ENCODE measurements at places on chromosomes 5 and 9. TPM values are rescaled to one million over a fixed set of nuclear protein-coding genes. Genes with fewer than 3 reads are reported as not detected.

The FAXDC2 gene
- polyA plus RNA-seq: 15.2 TPM

The RGS7BP gene
- 12.0 TPM for polyA plus RNA-seq

The SHISAL2B gene
- 0.62 TPM for polyA plus RNA-seq

The PRDM9 gene
- 0.19 TPM for polyA plus RNA-seq

GRCh38 chr9:20518737-20519136 is 103.6 kb downstream of the MLLT3 start:
- no peak for DNase-seq

GRCh38 chr5:98933445-98934072 is 4.8 kb upstream of the CHD1 start:
- peak; percentile 22 for DNase-seq

GRCh38 chr5:135871268-135871915 is 24.2 kb downstream of the IL9 start:
- no peak for DNase-seq

DNA sequence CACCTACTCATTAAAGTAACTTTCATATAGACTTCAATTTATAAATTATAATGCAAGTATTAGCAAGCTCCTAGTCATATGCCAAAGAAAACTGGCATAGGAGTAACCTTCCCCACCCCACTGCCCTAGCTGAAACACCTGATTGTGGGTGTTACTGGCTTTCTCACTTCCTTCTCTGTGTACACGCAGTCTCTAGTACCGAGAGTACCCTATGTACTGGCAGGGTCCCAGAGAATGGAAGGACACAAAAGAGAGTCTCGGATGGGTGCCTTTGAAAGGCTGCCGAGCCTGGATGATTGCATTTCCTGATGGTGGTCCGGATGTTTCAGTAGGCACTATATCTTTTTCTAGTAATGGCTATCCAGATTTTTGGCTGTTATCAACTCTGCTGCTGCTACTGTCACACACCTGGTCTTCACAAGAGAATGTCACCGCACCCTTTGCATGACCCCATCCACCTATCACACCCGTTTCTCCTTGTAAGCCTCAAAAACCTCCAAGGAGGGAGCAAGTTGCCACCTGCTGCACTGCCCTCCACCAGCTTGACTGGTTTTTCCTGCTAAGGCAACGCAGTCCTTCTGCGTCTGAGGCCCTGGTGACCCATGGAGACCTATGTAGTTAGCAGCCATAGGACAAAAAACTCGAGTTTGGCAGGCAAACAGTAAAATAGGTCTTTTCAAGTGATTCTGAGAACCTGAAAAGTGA is 53.8 kb upstream of the CLINT1 start:
- DNase-seq: peak; percentile 7

The ROR2 gene
- 3.3 TPM for polyA plus RNA-seq

The TMEM171 gene
- 0.99 TPM for polyA plus RNA-seq

DNA sequence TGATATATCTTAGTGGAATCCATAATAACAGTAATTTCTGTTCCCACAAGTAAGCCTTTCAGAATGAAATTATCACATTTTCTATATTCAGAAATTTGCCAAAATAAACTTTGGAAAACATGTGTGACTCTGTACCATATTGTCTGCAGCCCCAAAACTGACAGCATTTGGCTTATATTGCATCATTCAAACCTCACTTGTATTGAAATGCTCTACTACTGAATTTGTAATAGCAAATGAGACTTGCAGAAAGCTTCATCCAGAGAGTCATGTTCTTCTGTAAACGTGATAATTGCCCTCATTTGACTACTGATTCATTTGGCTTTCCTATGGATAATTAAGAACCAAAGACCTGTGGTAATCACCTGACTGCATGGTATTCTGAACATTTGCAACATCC is 1249.5 kb upstream of the CDH18 start:
- DNase-seq: no peak

The ARHGEF28 gene
- polyA plus RNA-seq: 3.5 TPM

DNA sequence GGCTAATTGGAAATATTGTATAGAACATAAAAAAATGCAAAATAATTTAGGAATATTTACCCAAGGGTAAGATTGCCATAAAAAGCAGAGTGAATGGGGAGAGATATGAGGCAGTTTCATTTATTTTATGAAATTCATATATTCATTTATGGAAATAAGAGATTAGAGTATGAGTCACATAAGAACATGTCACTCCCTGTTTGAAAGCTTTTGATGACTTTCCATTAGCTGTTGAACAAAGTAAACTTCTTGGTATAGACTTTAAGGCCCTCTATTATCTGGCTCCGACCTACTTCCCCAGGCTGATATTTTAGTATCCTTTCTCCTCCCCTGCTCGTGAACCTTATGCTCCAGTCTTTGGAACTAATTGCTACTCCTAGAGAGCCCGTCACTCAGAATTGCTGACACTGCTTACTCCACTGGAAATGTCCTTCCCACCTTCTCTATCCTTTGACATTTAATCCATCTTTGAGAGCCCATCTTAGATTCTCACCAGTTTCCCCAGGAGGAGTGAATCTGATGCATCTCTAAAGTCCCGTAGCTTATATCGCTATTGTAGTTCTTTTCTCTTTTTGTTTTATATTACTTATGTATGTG is 8.9 kb upstream of the ACTBL2 start:
- DNase-seq: no peak

DNA sequence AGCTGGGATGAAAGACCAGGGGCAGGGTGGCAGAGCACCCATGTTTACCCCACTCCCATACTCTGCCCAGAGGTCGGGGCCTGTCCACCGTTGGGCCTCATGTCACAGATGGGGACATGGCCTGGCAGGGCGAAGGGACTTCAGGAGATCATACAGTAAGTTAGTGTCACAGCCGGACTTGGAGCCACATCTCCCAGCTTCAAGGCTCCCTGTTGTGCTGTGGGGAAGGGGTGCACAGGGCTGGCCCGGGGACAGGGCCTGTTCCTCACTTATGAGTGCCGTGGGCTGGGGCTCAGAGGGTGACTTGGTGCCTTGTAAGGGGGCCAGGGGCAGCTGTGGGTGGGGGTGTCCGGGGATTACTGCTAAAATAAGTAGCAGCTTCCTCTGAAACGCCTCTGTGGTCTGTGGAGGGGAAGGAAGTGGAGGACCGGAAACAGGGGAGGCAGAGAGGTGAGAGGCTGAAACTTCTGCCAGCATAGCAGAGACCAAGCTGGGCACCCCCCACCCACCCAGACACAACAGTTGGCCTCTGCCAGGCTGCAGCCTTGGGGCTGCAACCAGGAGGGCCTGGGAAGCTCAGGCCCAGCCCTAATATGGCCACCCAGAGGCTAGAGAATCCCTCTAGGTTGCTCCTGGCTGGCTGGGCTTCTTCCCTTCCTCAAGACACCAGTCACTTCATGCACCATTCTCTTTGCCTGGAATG is 41.1 kb upstream of the NEK6 start:
- no peak for DNase-seq

Measured in muscle of back (tissue), 13 donors.